Stimulated activated naive CD8-positive, alpha-beta T cell treated with anti-CD3 and anti-CD28 coated beads, Interleukin-15, amount 100 ng/mL, for 72 hours (primary cell): ENCODE measurements at places on chromosomes 11 and 22.

- DNase-seq: no peak
Observed at GRCh38 chr11:47186076-47186699, at the start of gene PACSIN3. Gene PACSIN3, minus strand, starts transcription at chr11:47186434. Its CDS starts 3,707 bp downstream, at chr11:47182727.

DNA sequence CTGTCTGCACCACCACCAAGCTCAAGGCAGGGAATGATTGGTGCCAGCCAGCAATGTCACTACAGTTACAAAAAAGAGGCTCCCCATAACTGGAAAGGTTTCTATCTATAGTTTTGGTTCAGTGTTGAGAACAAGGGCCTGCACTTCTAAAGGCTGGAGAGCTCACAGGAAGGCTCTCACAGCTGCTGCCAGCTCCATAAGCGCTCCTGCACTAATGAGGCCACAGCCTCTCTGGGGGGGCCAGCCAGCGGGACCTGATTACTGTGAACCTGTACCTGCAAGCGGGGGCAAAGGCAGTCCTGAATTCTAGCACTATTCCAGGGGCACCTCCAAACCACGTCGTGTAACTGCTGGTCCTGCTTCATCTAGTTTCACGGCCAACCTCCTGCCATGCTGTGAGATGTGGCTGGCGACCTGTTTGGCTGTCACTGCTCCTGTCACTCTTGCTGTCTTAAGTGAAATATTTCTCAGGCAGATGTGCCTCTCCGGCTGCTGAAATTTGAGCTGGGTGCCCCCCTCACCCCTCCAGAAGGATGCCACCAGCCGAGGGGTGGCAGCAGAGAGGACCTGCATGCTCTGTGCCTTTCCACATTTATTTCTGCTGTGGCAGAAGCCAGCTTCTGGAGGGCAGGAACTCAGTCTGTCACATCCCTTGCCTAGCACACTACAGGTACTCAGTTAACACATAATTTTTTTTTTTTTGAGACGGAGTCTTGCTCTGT, 53.3 kb upstream of the ARFGAP3 start:
- no peak for DNase-seq

- peak; percentile 5 for DNase-seq
Observed at GRCh38 chr11:57742087-57742452, 779 bp downstream of the SELENOH start.

DNA sequence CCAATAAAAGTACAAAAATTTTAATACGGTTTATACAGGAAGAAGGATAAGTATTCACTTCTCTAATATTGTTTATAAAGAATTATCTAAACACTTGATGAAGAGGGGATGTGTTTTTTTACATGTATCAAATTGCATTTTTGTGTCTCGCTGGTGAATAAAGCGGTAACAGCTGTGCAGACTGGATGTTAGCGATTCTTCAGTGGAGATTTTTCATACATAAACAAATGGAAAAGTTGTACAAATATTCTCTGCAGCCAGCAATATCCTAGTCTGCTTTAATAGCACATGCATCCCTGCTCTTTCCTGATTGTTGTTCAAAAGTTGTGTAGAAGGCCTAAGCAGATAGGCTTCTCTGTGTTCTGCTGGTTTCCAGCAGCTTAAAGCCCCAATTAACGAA, 369.3 kb downstream of the SOX6 start:
- DNase-seq: no peak

- no peak for DNase-seq
Observed at GRCh38 chr11:13119361-13119760, 110.2 kb downstream of the RASSF10 start.

GRCh38 chr11:888310-889212, 22.0 kb downstream of the CHID1 start:
- DNase-seq: no peak

- no peak for DNase-seq
Observed at GRCh38 chr22:44686873-44687600, 15.0 kb upstream of the PRR5 start.

DNA sequence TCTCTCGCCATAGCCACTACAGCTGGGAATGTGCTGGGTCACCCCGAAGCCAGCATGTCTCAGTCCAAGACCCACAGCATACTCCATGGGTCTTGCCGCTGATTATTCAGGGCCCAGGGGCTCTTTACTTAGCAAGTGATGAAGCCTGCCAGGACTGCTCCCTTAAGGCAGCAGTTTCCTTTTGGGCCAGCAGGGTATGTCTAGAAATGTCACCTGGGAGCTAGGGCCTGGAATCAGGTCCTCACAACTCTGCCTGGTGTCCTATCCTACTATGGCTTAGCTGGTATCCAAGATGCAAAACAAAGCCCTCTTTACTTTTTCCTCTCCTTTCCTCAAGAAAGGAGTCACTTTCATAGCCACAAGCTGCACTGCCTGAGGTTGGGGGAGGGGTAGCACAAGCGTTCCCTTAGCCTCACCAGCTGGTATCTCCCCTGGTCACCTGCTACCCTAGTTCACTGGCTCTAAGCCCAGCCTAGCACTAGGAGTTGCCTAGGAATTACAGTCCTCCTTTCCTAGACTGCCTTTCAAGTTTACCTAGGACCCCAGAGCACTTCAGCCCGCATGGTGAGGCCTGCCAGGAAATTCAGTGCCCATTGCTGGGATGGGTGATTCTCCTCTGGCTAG, 22.6 kb upstream of the NCR3LG1 start:
- DNase-seq: no peak

- no peak for DNase-seq
Observed at GRCh38 chr11:36398231-36398953, 102.3 kb downstream of the PRR5L start.

GRCh38 chr22:38167988-38168407, 13.6 kb downstream of the PLA2G6 start:
- DNase-seq: no peak

- no peak for DNase-seq
Observed at GRCh38 chr11:44994753-44995152, 44.1 kb upstream of the TP53I11 start.

DNA sequence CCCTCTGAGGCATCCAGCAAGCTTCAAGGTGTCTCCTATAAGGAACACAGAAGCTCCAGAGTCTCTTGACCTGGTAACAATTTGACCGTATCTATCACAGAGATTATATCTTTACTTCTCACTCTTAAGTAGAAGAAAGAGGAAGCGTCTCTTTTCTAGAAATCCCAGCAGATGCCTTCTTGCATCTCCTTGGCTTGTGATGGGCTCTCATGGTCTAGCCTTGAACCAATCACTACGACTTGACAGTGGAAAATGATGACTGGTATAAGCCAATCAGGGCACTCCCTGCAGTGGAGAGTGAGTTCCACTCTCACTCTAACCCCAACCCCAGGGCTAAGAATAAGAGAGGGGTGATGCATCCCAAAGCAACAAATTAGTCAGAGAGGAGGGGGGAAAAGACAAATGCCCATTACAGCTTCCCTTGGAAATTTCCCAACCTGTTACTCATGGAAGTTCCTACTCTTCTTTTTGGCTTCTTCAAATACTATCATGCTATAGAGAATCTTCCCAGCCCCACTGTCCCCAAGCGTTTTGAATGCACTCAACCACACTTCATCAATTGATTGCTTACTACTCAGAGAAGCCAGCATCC, 293.5 kb downstream of the MN1 start:
- no peak for DNase-seq

DNA sequence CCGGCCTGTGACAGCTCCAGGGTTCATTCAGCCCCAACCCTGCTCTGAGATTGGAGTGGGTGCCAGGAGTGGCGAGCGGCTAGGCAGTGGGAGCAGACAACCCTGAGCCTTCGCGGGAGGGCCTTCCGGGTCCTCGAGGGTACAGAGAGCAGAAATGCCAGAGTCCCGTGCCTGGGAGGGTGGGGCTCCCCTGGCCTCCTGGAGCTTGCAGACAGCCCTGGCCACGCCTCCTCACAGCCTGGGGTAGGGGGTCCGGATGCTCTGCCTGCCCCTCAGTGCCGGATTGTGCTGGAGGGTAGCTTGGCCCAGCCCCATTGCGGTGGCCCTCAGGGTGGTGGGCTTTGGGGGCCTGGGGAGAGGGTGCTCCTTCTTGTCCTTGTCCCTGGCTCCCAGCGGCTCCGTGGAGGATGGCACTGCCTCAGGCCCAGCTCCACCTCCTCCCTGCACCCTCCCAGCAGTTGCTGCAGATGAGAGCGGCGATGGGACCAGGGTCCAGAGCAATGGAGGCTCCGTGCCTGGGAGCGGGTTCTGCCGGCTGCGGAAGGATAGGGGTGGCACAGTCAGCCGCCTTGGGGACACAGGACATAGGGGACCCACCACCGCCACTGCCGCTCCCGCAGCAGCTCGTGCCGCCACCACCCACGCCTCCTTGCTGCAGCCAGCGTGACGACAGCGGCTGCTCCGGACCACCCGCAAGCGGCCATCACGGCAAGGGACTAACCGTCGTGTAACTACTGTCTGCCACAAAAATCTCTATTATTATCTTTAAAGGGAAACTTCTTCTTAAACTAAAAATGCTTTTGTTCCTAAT, 34.9 kb upstream of the OR10G7 start:
- DNase-seq: no peak

- DNase-seq: no peak
Observed at GRCh38 chr11:77312107-77312506, 10.6 kb upstream of the GDPD4 start.

DNA sequence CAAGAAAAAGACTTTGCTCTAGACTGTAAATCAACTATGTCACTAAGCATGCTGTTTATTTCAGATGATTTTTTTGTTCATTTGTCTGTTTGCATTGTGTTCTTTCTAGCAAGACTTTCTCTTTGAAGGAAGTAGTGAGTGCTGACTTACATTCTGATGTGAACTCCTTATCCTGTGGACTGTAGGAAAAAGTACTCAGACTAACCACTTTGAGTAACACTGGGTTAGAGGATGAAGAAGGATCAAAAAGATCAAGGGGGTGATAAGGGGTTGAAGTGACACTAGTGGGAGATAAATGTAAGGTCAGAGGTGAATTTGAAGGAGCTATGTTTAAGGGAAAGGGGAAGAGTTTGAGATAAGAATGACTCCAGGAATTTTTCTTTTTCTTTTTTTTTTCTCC, 369.4 kb downstream of the NELL1 start:
- DNase-seq: no peak

GRCh38 chr22:26273011-26273675, 103.9 kb downstream of the SEZ6L start:
- no peak for DNase-seq

- peak; percentile 63 for DNase-seq
Observed at GRCh38 chr22:21642584-21643448, 714 bp downstream of the SDF2L1 start.

GRCh38 chr22:41752011-41752970, 48.2 kb upstream of the CCDC134 start:
- DNase-seq: no peak

DNA sequence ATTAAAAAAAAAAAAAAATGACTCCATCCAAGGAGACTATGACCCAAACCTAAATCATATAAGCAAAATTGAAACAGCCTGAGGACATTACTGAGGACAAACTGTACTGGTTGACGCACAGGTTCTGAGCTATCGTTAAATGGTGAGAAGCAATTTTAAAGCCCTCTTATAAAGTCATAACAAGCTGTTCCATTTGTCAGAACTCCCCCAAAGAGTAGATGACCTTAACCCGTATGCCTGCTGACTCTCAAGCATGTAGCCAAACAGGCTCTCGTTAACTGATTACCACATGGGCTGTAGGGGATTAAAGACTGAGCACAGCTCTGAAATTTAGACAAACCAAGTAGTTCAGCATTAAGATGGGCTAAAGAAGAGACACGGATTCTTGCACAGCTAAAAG, 2.2 kb downstream of the CRYAB start:
- no peak for DNase-seq

- peak; percentile 70 for DNase-seq
Observed at GRCh38 chr11:122843281-122844141, 5.2 kb downstream of the CRTAM start.

GRCh38 chr11:95108671-95109551, 19.3 kb downstream of the ENDOD1 start:
- DNase-seq: no peak

- DNase-seq: no peak
Observed at GRCh38 chr11:2688381-2689231, 11.2 kb downstream of the KCNQ1OT1 start.

DNA sequence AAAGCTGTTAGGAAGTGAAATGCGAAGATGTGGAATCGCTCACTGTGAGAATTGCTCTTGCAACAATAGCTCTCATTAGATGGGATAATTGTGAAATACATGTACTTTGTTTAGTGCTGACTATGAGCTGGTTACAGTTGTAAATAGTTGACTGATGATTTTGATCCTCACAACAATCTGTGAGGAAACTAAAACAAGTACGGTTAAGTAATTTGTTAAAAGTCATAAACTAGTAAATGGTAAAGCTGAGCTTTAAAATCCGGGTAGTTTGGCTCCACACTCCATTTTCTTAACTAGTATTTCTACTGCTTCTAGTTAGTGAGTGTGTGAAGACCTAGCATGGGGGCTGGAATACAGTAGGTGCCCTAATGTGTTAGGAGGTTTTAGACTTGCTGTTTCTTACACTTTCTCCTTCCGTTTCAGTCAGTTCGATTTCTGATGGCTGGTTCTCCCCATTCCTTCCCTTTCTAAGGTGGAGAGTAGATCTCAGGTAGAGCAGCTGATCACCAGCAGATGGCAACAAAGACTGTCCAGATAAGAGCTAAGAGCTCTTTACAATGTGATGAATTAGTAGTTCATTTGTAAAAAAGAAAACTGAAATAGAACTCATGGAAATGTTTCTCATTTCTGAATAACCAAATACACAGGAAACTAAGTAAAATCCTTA, 16.3 kb upstream of the CYP2R1 start:
- peak; percentile 21 for DNase-seq

- no peak for DNase-seq
Observed at GRCh38 chr11:104148074-104148473, 15.9 kb downstream of the PDGFD start.

DNA sequence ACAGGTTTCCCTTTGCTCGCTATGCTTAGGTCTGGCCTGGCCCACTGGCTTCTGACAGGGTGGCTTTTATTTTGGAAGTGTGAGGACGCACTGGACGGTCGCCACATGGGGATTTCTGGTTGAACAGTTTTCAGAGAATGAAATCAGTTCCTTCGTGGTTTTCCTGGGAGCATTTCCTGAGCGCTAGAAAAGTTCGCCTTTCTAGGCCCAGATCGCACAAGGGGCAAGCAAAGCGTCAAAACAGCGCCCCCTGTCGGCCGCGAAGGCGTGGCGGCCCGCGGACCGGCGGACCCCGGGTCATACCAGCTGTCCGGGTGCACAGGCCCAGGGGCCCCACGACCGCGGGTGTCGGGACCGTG, 12.7 kb upstream of the CYP2R1 start:
- DNase-seq: peak; percentile 81

DNA sequence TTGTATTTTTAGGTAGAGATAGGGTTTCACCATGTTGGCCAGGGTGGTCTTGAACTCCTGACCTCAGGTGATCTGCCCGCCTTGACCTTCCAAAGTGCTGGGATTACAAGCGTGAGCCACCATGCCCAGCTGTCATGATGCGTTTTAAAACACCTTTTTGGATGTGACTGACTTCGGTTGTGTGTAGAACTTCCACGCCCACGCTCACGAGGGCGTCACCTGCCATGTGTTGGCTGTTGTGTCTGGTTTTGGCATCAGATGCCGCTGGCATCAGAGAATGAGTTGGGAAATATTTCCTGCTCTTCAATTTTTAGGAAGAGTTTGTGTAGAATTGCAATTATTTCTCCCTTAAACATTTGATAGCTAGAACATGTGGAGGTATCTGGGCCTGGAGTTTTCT, 109.1 kb downstream of the KCNQ1 start:
- DNase-seq: no peak
